ENCODE measurements at places on chromosomes 2 and 18.

DNA sequence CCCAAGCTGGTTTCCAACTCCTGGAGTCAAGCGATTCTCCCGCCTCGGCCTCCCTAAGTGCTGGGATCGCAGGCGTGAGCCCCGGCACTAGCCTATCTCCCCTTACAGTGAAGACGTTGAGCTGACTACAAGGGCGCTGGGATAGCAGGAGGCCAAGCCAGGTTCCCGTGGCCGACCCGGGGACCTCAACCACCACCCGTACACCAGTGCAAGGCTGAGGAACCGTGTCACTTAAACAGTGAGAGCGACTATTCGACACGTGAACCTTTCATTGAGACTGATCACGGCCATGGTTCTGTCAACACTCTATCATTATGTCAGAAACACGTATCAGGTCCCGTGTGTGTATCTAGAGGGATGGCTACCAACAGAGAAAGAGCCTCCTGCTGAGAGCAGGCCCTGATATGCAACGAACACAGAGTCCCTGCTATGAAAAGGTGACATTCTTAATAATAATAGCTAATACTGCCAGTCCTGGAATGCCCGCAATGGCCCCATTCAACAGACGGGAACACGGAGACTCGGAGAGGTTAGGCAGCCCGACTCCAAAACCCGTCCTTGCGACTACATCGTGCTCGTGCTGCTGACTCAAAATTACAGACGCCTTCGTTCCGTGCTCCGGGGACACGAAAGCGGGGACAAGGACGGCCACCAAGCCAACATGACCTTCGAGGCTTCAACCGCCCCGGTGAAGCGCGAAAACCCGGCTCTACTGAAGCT lies 833 bp downstream of the AFG3L2 start:
- DNase-seq = peak; percentile 3

- DNase-seq = no peak
Measured at GRCh38 chr2:237626813-237627440, 460 bp upstream of the LRRFIP1 start.

DNA sequence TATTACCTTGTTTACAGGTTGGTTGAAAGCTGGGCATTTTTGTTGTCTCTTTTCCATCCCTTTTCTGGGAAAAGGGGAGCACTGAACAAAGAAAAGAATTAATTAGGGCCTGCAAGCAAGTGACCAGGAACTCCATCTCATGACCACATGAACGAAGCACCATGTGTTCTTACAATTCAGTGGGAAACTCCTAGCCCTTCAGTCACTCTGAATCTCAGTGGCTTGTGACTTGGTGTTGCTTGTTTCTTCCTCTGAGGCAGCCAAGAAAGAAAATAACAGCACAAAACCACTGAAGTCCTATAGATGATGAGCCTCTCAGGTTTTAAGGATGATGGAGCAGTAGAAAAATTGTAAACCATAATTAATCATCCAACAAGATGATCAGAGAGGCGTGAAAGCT lies 129.1 kb upstream of the CAB39 start:
- DNase-seq = no peak

GRCh38 chr2:9779596-9780264 lies 63.5 kb upstream of the TAF1B start:
- peak; percentile 24 for DNase-seq

DNA sequence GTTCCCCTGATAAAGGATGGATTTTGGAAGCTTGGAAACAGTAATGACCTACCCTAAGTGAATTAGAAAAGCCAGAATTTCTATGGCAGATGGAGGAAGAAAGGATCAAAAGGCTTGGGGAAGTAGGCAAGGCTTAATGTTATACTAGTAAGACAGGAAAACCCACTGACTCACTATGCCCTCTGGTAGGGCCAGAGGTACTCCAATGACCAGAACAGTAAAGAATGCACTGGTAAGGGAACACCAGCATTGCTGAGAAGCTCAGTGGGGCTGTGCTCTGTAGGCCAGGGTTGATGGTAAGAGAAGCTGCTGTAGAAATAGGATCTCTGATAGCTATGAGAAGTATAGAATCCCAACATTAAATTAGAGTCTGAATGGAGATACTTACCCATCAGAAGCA lies 126.4 kb downstream of the GFPT1 start:
- DNase-seq = no peak

DNA sequence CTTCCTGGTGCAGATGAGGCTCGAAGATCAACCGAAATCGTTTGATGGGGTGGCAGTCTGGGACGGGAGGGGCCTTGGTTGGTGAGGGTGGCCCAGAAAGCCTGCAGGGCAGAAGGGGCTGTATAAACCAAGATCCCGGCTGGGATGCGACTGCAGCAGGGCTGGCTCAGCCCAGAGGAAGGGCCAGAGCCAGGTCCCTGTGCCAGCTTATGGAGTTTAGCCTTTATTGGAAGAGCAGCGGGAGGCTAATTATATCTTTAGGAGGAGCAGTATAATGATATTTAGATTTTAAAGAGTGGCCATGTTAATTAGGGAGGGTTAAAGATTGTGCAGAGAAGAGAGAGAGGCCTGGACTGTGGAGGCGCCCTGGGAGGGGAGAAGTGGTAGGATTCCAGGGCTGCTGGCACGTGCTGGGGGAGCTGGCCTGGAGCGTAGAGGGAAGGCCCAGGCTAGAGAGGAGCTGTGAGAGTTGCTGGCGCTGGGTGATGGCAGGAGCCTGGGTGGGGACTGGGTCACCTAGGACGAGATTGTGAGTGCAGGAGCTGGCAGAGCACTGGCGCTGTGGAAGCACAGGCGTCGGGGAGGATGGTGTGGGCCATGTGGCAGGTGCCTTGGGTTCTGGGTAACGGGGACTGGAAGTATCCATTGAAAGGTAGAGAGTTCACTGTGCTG lies 25.1 kb downstream of the TRAF3IP1 start:
- DNase-seq = no peak

- no peak for DNase-seq
Measured at GRCh38 chr2:62558743-62559142, 52.7 kb upstream of the TMEM17 start.

DNA sequence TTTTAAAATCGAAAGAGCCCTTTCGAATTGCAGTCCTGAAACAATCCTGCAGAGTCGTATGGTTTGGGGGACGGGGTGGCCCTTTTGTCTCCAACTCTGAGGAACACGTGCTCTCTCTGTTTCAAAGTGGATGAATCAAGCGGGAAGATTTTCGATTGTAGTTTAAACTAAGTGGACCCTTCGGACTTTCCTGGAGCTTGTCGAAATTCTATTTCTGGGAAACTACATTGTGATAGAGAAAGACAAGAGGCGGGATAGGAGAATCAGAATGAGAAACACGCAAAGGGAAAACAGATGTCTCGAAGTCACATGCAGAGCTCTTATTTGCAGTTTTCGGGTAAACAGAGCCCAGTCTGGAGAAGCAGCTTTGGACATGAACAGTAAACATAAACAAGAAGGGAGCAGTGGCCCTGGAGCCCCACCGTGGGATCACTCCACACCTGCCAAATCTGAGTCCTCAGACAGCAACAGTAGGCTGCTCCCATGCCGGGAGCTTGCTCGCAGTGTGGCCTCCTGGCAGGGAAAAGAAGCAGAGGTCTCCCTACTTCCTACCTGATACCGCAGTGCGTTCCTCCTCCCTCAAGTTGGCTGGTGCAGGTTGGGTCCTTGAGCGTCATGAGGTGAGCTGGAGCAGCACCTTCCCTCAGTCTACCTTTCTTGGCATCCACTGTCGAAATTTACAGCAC lies 202.4 kb downstream of the SLC4A3 start:
- no peak for DNase-seq

DNA sequence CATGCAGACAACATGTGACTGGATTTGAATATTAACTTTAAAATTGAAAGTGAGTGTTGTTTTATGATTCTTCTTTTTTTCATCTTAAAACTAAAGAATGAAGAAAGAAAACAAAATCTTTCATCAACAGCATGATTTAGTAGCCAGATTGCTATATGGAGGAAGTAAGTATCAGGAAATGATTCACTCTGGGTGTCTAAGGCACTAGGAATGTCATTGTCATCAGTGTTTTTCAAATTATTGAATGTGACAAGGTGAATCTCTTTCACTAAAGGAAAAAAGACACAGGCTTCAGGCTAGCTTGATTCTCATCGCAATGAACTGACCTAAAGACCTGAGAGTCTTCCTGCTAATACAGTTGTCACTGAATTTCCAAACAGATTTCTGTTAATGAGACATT lies 430.1 kb downstream of the FBXO15 start:
- DNase-seq = no peak

- no peak for DNase-seq
Measured at GRCh38 chr2:161217597-161218185, 57.5 kb downstream of the TANK start.

GRCh38 chr2:69436596-69436937 lies 668 bp downstream of the NFU1 start:
- no peak for DNase-seq

DNA sequence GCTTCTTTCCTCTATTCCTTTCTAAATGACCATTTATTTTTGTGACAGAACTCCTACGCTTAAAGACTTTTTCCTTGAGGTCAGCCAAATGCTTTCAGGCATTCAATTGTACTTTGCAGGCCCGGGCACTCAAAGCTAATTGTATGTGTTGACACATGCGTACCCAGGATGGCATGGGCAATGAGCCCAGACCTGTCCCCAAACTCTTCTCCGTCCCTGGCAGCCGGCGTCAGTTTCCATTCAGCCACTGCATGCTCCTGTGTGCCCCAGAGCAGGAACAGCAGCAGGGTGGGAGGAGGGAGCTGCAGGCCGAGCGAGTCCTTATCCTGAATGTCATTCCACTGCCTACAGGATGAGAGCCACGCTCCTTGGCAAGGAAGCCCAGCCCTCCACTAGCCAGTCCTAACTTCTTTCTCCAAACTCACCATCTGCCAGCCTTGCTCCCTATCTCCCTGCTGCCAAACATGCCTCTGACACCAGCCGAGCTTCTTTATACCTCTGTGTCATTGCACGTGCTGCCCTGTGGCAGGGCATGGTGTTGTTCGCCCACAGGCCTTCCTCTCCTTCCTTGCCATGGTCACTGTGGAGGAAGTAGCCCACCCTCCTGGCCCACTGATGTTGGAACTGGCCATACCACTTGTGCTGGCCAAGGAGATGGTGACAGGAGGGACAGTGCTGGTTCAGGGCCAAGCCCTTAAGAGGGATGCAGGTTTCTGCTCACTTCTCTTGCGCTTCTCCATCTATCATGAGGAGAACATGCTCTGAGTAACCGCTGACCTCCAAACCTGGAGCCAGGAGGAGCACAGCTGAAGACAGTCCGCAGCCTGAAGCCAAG lies 116.9 kb upstream of the FHL2 start:
- DNase-seq = no peak
